ENCODE measurements at places on chromosomes 7 and 10. TPM values are rescaled to one million over a fixed set of nuclear protein-coding genes. Genes with fewer than 3 reads are reported as not detected.

OPALIN gene
- not detected for total RNA-seq

ASZ1 gene
- not detected for total RNA-seq

GPR15LG gene
- not detected for total RNA-seq

HOXA4 gene
- 10.0 TPM for total RNA-seq

HECW1 gene
- total RNA-seq = 4.8 TPM

MRLN gene
- not detected for total RNA-seq

PMS2 gene
- total RNA-seq = 9.9 TPM

TBXAS1 gene
- 19.1 TPM for total RNA-seq

GRCh38 chr7:49771427-49772176 is 1.8 kb upstream of the VWC2 start:
- no peak for DNase-seq

DNA sequence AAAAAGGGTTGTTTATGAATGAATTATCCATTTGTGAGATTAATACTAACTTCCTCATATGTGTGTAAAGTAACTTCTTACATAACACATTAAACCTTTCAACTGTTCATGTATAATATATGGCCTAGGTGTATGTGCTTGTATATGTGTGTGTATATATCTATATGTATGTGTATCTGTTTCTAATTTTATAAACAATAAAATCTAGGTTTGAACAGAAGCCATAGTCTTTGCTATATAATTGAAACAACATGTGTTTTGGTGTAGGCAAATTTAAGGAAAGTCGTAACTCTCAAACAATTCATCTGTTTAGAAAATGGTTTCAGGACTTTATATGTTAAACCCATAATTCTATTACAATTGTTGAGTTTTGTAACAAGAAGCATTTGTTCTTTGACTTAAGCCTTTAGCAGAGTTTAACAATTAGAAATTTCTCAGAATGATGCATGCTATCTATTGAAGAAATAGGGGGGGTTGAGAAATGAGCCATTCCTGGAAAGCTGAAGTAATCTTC is 103.3 kb downstream of the BBS9 start:
- no peak for DNase-seq

GRCh38 chr7:55024776-55025175 is 6.0 kb downstream of the EGFR start:
- DNase-seq = no peak

DNA sequence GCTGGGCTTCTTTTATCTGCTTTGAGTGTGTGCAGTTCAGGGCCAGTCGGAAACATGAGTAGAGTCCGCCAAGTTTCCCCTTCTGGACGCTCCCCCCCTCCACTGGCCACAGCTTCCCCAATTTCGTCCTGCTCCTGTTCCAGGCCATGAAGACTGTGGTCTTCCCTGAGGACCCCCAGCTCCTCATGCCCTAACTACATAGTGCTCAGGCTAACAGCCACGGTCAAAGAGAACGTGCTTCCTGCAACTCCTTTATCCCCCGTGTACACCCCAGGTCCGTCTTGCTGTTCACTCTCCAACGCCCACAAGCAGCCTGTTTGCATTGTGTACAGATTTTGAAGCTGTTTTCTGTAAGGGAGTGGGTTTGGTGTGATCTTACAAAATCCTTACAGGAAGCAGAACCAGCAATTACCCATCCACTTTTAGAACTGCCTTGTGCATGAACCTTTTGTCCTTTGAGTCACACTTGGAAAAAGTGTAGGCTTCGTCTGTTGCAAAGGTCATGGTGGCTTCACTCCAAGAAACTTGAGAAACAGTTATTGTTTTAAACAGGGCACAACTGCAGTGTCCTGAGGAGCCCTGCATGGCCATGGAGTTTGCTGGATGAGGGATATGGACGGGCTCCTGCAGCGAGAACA is 77.0 kb upstream of the FAM20C start:
- no peak for DNase-seq

DNA sequence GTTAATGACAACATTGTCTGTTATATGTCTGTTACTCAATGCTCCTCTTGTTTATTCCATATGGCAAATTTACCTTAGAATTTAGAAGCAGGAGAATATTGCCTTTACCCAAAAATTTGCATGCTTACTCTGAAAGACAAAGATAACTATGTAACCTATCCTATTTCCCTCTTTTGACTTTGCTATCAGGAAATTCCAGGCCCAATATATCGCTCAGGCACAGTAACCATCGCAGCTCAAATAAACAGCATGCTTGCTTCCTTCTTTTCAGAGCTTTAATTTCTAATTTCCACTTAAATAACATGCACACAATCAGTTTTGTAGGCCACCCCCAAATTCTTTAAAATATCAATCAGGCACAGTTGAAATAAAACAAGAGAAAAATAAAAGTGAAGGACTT is 57.8 kb downstream of the EBLN1 start:
- DNase-seq = no peak

DNA sequence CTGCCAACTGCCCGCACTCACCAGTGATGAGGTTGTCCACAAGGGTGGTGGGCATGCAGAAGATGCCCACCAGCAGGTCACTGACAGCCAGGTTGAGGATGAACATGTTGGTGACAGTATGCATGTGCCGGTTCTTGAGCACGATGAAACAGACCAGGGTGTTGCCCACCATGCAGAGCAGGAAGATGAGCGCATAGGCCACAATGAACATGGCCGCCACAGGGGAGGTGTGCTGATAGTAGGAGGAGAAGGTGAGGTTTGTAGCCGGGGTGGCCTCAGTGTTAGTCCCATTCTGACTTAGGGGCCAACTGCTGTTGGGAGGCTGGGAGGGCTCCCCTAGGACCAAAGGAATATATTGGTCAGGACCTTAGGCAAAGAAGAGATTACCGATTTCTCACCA is 17.7 kb downstream of the NPFFR1 start:
- DNase-seq = no peak

- no peak for DNase-seq
Measured at GRCh38 chr10:71990706-71991269, 26.6 kb downstream of the CHST3 start.

GRCh38 chr10:44921061-44921460 is 9.9 kb downstream of the TMEM72 start:
- DNase-seq = no peak
